Fibroblast of mammary gland (primary cell): ENCODE measurements at places on chromosomes 4 and X.
A peak's percentile ranks its signal among the peaks of the same experiment; 100 is the strongest.

- no peak for DNase-seq
Observed at GRCh38 chr4:177451108-177451500, 8.9 kb upstream of the AGA start.

DNA sequence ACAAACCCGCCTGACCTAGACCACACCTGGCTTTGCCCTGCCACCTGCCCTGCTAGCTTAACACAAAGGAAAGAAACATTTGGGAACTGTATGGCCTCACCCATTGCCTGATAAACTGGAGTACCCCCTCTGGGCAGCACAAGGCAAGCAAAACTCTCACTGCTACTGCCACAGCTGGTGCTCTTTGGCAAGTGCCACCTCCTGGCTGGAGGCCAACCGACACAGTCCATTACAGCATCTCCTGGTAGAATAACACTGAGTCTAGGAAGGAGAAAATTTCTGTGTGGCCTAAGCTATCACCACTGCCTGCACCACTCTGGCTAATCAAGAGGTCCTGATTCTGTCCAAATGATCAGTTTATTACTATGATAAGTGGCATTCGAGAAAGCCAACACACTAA is 18.9 kb upstream of the SPANXN3 start:
- no peak for DNase-seq

DNA sequence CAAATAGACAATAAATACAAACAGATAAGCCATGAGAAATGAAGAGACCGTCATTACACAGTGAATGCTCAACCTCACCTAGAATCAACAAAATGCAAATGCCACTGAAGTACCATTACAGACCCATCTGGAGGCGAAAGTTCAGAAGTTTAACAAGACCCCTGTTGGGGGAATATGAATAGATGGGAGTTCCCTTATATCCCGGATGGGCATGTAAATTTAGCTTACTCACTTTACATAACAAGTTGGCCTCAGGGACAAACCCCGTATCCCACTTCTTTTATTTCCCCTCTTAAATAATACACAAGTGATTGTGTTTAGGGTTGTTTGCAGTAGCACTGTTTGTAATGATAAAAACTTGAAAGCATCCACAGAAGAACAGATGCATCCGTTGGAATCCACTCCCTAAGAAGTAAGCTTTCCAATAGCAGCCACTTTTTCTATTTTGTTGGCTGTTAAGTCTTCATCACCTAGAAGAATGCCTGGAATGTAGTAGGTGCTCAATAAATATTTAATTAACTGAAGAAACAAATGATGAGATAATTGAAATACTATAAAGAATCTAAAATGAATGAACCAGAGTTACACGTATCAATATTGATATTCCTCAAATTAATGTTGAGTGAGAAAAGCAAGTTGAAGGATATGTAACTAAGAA is 1076.3 kb upstream of the TENM3 start:
- DNase-seq, result no peak

DNA sequence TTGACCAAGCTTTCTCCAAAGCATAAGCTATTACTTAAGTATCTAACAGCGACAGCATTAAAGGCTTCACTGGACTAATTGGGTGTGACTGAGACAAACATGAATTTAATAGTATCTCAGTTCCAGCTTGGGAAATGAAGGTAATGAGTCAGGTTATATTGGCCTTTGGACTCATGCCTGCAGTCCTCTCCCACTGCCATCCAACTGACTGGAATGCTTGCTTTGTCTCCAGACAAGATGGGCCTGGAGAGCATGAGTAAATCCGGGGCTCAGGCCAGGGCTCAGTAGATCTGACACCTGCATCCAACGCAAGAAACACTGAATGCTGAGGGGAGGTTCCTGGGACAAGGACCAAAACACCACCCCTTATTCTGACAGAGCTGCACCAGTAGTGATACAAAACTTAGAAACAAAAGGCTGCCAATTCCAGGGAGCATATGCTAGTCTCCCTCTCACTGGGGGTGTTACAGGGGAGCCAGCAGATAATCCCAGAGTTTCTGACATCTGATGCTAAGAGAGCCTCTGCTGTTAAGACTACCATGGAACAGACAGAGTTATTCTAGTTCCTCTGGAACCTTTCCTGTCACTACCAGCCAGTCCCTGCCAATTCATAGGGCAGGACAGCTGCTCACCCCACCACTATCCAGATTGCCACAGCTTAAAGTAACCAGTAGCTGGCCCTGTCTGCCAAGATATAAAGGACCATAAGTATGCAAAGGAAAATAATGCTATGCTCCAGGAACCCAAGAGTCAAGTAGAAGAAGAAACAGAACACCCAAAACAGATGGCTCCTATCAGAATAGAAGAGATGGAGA is 293.8 kb downstream of the IQCM start:
- DNase-seq, result peak; percentile 49

- DNase-seq, result no peak
Observed at GRCh38 chr4:175807547-175807946, 4.5 kb downstream of the GPM6A start.

- peak; percentile 86 for DNase-seq
Observed at GRCh38 chr4:152460488-152460887, 75.4 kb downstream of the FBXW7 start.

DNA sequence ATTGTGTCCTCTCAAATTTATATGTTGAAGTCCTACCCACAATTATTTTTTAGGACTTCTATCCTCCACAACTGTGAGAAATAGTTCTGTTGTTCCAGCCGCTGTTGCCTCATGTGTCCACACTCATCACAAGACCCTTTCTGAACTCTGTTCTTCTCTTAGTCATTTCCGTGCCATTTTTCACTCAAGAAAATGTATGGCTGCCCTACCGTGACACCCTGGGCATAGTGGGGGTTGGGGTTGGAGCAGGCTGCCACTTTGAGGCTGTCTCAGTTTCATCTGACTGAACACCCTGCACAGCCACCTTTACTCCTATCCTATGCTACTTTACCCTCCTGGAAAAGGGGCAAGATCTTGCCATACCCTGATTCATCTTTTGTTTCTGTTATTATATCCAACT is 319.1 kb downstream of the TENM3 start:
- DNase-seq, result no peak

- peak; percentile 30 for DNase-seq
Observed at GRCh38 chr4:67087897-67088296, 457.4 kb downstream of the CENPC start.

DNA sequence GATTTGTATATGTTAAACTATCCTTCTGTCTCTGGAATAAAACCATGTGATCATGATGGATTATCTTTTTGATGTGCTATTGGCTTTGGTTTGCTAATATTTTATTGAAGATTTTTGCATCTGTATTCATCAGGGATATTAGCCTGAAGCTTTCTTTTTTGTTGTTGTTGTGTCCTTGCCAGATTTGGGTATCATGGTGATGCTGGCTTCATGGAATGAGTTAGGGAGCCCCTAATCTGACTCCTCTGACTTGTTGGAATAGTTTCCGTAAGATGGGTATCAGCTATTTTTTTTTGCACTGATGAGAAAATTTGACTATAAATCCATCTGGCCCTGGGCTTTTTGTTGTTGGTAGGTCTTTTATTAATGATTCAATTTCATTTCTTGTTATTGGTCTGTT is 45.7 kb downstream of the ATP10D start:
- DNase-seq, result no peak

GRCh38 chr4:38576767-38577166 is 87.2 kb upstream of the KLF3 start:
- no peak for DNase-seq

GRCh38 chr4:84218031-84218430 is 281.1 kb downstream of the NKX6-1 start:
- no peak for DNase-seq

DNA sequence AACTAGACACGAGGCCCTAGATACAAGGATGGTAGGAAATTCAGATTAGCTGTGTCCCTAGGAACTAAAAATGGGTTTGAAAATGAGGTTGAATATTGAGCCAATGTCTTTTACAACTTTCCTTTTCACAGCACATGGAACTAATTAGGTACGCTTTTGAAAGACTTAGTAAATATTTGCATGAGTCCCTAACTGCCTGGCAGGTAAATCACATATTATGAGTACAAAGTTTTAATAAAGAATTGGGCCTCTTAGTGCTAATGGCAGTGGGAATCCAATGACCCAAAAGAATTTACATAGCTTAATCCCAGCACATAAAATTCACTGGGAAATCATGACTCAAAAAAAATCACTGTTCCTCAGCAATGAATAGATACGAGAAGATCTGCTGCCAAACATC is 16.8 kb downstream of the MUC7 start:
- DNase-seq, result no peak
